CD4-positive, alpha-beta T cell (primary cell): ENCODE measurements at places on chromosomes 12 and 14.
A peak's percentile ranks its signal among the peaks of the same experiment; 100 is the strongest.

DNA sequence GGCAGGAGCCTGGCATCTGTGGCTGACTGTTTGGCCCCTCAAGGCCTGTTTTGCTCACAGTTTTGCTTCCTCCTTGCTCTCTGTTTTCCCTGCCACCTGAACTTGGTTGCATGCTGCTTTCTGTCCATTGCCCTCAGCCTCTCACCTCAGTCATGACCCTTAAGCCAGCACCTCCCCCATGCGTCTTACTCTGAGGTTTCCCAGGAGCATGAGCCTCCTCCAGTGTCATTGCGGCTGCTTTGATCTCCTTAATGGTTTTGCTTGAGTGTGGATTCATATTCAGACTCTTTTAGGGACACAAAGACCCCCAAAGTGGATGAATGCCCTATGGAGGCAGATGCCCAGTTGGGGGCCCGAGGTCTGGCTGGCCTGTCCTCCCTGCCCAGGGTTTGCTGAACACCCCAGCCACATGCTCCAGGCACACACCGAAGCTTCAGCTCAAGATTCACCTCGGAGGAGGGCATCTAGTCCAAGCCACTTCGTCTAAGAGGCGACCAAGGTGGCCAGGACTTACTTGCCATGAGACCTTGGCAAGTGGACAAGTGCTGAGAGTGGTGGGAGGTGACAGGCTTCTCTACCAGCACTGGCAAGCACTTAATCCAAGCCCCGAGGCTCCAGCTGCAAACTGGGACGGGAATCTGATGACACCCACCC is 95.4 kb upstream of the DIO3 start:
- H3K36me3 ChIP-seq, result no peaks in the 10 kb centered on the region
- no peak overlapping the region for H3K27ac ChIP-seq
- H3K4me1 ChIP-seq, result no peaks in the 10 kb centered on the region
- H3K4me3 ChIP-seq, result no peak overlapping the region

DNA sequence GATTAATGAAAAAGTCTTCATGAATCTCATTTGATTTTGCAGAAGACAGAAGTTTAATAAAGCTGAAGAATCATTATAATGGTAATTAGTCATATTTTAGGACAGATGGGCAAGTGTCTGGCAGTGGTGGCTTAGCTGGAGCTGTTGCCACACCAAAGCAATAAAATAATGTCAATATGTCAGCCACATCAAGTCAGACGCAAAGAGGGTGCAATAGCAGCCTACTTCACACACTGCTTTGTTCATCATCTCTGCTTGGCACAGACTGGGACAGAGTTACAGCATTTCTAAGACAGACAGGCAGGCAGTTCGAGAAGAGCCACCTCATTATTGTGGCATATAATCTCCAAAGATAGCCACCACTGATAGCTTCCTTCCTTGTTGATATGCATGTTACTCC is 16.9 kb upstream of the KRR1 start:
- no peak overlapping the region for H3K4me3 ChIP-seq
- DNase-seq, result no peak
- H3K27ac ChIP-seq, result no peak overlapping the region
- H3K27me3 ChIP-seq, result peaks cover 5% of the 10 kb centered on the region

DNA sequence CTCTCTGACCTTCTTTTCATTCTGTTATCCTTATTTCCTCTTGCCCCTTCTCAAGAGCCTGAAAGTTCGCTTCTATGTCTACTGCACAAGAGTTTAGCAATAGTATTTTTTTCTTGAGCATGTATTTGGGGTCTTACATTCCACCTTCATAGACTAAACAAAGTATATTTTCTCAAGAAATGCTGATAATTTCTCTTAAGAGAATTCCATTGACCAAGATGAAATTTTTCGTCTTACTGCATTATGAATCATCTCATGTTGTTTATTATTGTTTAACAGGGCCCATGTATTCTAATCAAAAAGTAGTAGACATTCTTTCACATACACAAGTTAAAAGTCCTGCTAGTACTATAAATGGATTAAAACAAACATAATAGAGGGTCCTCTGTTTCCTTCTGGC is 219.3 kb downstream of the C12orf50 start:
- no peak for DNase-seq
- H3K4me3 ChIP-seq, result no peak overlapping the region
- no peaks in the 10 kb centered on the region for H3K36me3 ChIP-seq
- no peaks in the 10 kb centered on the region for H3K4me1 ChIP-seq
- H3K27ac ChIP-seq, result no peak overlapping the region
- no peaks in the 10 kb centered on the region for H3K27me3 ChIP-seq

- H3K27me3 ChIP-seq, result no peaks in the 10 kb centered on the region
- DNase-seq, result no peak
- no peak overlapping the region for H3K4me3 ChIP-seq
- no peaks in the 10 kb centered on the region for H3K36me3 ChIP-seq
Measured at GRCh38 chr14:30550335-30550734, 8.6 kb upstream of the G2E3 start.

- no peaks in the 10 kb centered on the region for H3K27me3 ChIP-seq
- no peak overlapping the region for H3K27ac ChIP-seq
- H3K4me3 ChIP-seq, result no peak overlapping the region
- no peak for DNase-seq
- peaks cover 5% of the 10 kb centered on the region for H3K4me1 ChIP-seq
Measured at GRCh38 chr14:100340423-100340813, 17.3 kb downstream of the SLC25A47 start.

DNA sequence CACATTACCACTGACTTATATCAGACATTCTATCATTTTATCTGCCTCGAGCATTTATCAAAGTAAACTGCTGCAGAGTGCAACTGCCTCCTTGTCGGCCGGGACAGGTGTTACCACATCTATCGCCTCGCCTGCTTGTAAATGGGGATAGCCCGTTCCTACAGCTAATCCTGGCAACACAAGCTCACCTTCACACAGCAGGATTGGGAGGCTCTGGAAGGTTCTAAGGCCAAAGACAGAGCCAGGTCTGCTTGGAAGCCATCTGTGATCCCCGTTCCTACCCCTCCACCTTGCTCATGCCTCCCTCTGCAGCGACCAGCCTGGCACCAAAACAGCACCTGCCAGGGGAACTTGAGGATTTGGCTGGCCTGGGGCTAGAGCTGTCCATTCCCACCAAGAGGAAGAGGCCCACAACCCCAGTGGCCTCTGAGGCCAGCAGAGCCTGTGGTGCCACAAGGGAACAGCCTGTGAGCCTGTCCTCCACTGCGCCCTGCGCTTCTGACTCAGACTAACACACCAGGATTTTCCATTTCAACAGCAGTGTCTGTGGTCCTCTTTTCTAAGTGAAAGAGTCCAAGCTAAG is 114.8 kb upstream of the DIO3 start:
- H3K36me3 ChIP-seq, result no peaks in the 10 kb centered on the region
- H3K4me1 ChIP-seq, result peaks cover 32% of the 10 kb centered on the region
- H3K27ac ChIP-seq, result no peak overlapping the region

DNA sequence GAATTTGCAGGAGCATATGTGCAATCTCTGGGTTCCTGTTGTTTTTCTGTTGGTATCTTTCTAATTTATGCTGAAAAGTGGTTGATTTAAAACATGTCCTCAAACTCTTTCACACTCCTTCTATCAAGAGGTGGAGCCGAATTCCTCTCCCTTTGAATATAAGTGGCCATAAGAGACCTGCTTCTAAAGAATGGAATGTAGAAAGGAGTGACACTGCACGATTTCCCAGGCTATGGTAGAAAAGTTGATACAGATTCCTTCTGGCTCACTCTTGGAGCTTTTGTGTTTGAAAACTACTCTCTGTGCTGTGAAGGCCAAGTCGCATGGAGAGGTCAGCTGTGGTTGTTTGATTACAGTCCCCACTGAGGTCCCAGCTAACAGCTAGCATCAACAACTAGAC is 613.2 kb downstream of the ETNK1 start:
- H3K27me3 ChIP-seq, result no peaks in the 10 kb centered on the region
- H3K4me1 ChIP-seq, result no peaks in the 10 kb centered on the region
- no peaks in the 10 kb centered on the region for H3K36me3 ChIP-seq
- no peak overlapping the region for H3K27ac ChIP-seq

GRCh38 chr12:104387190-104387589 is 69.6 kb upstream of the CHST11 start:
- no peak overlapping the region for H3K27ac ChIP-seq
- DNase-seq, result no peak
- no peak overlapping the region for H3K4me3 ChIP-seq

DNA sequence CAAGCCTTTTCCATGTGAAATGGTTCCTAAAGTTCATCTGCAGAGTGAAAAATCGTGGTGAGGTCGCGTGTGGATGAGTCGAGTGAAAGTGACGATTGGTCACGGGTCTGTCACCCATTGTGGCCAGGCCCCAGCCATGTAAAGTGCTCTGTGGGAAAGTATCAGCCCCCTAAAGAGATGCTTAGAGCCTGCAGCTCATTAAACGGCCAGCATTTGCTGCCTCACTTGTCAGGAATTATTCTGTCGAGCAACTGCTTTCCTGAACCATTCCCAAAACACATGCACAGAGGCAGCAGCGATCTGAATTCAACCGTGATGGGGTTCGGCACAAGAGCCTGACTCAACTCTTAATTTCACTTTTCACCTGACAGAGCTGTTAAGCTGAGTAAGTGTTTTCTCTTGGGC is 16.0 kb downstream of the DBX2 start:
- no peaks in the 10 kb centered on the region for H3K27me3 ChIP-seq
- no peak for DNase-seq
- no peak overlapping the region for H3K4me3 ChIP-seq
- H3K36me3 ChIP-seq, result no peaks in the 10 kb centered on the region

GRCh38 chr12:42779186-42779859 is 189.8 kb upstream of the PRICKLE1 start:
- no peak overlapping the region for H3K27ac ChIP-seq
- H3K36me3 ChIP-seq, result no peaks in the 10 kb centered on the region
- H3K4me3 ChIP-seq, result no peak overlapping the region
- no peaks in the 10 kb centered on the region for H3K4me1 ChIP-seq

DNA sequence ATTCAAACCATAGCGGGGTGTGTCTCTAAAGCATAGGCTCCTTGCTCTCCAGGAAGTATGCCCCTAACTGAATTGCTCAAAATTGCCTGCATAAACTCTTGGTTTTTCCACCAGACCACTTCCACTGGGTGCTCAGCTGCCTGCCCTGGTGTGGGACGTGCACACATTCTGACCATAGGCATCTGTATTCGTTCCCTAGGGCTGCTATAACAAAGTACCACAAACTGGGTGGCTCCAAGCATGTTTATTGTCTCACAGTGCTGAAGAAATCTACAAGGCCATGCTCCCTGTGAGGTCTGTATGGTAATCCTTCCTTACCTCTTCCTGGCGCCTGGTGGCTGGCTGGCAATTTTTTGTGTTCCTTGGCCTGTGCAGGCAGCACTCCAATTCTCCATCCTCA is 16.4 kb upstream of the GALNT6 start:
- H3K4me1 ChIP-seq, result no peaks in the 10 kb centered on the region
- no peak overlapping the region for H3K4me3 ChIP-seq
- no peak for DNase-seq
- no peak overlapping the region for H3K27ac ChIP-seq
- no peaks in the 10 kb centered on the region for H3K27me3 ChIP-seq

- peaks cover 27% of the 10 kb centered on the region for H3K36me3 ChIP-seq
- peaks cover 61% of the 10 kb centered on the region for H3K4me1 ChIP-seq
- H3K27ac ChIP-seq, result peak overlapping the region; percentile 100
- H3K27me3 ChIP-seq, result no peaks in the 10 kb centered on the region
- H3K4me3 ChIP-seq, result peak overlapping the region; percentile 98
Measured at GRCh38 chr12:124913474-124914391, 717 bp downstream of the UBC start.

GRCh38 chr12:67826148-67826547 is 163.1 kb upstream of the IFNG-AS1 start:
- no peak overlapping the region for H3K4me3 ChIP-seq
- DNase-seq, result no peak
- no peaks in the 10 kb centered on the region for H3K36me3 ChIP-seq
- H3K27ac ChIP-seq, result no peak overlapping the region

GRCh38 chr12:45407981-45408728 is 192.3 kb downstream of the ANO6 start:
- DNase-seq, result no peak
- peaks cover 67% of the 10 kb centered on the region for H3K36me3 ChIP-seq
- H3K4me3 ChIP-seq, result no peak overlapping the region

DNA sequence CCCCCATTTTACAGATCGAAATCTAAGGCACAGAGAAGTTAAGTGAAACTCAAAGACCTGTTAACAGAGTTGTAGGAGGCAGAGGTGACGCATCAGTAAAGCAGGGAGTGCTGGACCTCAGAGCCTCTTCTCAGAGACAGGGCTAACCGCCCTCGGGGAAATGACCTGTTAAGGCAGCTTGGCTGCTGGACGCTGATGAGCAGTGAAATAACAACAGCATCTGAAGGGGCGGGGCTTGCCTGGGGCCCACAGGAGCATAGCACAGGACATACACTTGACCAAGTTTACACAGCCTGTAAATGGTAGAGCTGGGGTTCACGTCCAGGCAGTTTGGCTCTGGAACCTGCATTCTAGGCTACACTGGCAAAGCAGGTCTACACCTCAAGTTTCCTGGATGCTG is 39.3 kb downstream of the LRTM2 start:
- no peak overlapping the region for H3K4me3 ChIP-seq
- DNase-seq, result no peak
- peaks cover 3% of the 10 kb centered on the region for H3K27me3 ChIP-seq
- peaks cover 6% of the 10 kb centered on the region for H3K4me1 ChIP-seq
- no peaks in the 10 kb centered on the region for H3K36me3 ChIP-seq

DNA sequence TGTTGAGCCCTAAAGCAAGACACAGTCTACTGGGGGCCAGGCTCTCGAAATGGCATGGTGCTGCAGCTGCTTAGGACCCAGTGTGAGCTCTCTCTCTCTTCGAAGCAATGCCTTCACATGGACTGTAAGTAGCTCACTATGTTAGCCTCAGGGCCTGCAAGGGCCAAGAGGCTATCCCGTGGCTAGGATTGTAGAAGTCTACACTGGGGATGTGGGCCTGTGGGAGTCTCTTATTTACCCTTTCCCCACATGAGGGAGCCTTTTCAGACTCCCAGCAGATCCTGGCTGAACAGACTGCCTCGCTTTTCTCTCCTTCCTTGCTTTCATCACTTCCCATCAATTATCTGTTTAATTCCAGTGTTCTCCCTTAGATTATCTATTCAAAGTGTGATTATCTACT is 101.4 kb downstream of the GPR65 start:
- no peak for DNase-seq
- no peaks in the 10 kb centered on the region for H3K27me3 ChIP-seq
- no peaks in the 10 kb centered on the region for H3K36me3 ChIP-seq
- H3K4me1 ChIP-seq, result no peaks in the 10 kb centered on the region

DNA sequence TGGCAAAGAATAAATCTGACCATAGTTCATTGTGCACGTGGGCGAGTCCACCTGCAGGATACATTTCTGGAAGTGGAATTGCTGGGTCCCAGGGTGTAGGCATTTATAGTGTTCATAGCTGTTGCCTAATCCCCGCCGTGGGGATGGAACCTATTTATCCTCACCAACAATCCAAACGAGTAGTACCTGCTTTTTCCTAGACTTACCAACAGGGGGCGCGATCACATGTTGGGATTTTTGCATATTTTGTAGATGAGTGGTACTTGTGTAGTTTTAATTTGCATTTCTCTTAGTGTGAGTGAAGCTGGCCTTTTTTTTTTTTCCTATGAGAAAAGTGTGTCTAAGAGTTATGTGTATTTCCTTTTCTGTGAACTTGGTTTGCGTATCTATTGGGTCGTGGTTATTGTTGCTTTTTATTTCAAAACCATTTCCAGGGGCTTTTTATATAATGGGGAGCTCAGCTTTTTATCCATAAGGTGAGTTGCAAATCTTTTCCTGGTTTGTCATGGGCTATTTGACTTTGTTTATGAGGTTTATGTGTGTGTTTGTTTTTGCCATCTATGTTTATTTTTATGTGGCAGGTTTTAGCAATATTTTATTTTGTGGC is 67.2 kb downstream of the CCDC92 start:
- H3K36me3 ChIP-seq, result no peaks in the 10 kb centered on the region
- peak; percentile 72 for DNase-seq
- H3K4me1 ChIP-seq, result peaks cover 4% of the 10 kb centered on the region
- no peaks in the 10 kb centered on the region for H3K27me3 ChIP-seq
- H3K27ac ChIP-seq, result no peak overlapping the region
